ENCODE measurements at places on chromosomes 12 and 14. TPM values are rescaled to one million over a fixed set of nuclear protein-coding genes. Genes with fewer than 3 reads are reported as not detected.

GRCh38 chr12:5123921-5124320 is 80.2 kb downstream of the KCNA5 start:
- DNase-seq, result no peak

DNA sequence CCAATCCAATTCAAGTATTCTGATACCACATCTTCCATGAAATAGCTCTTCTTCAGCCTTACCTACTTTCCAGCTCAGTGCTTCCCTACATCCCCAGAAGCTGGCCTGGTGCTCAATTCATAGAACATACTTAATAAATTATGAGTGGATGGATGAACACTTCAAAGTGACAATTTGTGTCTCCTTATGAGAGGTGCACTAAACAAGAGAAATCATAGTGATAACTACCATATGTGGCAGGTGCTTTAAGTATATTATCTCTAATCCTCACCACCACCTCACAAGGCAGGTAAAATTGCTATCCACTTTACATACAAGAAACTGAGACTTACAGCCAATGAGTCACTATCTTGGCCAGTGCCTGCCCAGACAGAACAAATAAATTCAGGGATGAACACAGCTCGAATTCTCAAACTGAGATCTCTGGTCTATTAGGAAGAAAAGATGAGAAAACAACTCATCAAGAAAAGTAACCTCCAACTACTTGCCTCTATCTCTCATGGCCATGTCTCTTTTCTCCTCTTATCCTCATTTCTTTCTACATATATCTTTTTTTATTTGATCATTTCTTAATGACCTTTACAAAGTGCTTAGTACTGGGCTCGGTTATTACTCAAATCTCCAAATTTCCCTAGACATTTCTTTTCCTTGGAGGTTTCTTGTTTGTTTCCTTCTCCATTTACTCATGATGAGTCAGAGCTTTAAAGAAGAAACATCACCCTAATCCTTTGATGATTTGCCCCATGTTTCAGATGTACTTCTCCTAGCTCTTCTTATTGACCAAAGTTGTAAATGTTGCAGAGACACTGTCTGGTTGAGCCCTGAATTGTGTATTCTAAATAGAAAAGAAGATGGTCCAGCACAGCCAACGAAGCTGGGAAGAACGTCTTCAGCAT is 161.5 kb downstream of the RPS29 start:
- DNase-seq, result no peak

DNA sequence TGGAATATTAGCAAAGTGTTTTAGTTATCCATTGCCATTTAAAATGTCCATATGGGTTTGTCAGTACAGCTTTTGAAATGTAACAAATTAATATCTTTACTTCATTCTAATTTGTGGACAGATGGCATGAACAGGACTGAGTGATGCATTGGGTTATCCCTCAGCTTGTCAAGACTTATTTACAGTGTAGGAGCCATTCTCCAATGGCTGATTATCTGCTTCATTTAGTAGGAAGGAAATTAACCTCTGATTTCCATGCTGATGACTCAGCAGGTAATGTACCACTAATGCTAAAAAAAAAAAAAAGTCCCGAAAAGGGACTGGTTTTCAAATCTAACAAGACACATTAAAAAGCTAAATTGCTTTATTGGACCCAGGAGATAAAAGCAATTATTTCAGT is 1149.0 kb upstream of the USP15 start:
- DNase-seq, result no peak

- DNase-seq, result no peak
These were observed 53.0 kb downstream of the IFNG-AS1 start for GRCh38 chr12:68042212-68042699.

DNA sequence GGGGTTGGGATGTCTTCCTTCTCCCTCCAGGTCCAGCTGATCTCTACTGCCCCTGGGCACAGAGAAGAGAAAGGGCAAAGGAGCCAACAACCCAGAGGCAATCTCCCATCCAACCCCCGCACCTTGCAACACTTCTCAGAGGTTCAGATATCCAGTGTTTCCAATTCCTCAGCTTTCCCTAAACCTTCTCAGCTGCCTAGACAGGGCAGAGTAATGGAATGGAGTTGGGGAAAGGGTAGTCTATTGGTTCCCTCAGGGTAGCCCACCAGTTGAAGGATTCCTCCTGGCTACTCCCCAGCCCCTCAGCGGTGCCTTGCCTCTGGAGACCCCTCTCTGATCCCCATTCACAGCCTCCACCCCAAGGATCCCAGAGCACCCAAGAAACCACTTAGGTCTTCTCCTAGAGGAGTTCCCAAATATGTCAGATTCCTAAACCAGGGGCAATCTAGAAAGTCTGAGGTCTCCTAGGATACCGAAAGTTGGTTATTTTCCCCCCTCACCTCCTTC is 537 bp downstream of the NFE2 start:
- DNase-seq, result no peak

DNA sequence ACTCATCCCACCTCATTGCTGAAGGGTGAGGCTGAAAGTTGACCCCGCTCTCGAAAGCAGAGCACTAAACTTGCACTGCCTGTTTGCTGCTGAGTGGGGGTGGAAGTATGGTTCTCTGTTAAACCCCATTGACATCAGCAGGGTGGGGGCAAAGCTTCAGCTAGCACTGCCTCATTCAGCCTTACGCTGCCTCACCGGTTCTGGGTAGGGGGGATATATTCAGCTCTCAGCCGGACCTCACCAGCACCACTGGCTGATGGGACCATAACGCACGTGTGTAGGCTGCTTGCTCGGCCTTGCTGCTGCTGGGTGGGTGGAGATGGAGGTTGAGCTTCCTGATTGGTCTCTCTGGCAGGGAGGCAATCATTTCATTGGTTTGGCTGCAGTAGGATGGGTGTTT is 265.7 kb upstream of the RTL1 start:
- DNase-seq, result no peak

- DNase-seq, result no peak
These were observed 19.2 kb downstream of the LUM start for GRCh38 chr12:91091916-91092715.

- DNase-seq, result peak; percentile 77
These were observed 46.3 kb upstream of the FBXO21 start for GRCh38 chr12:117236456-117237001.

GRCh38 chr14:88521818-88522217 is 33.0 kb downstream of the PTPN21 start:
- no peak for DNase-seq

- DNase-seq, result peak; percentile 56
These were observed 27.9 kb upstream of the DICER1 start for GRCh38 chr14:95185033-95185766.

DNA sequence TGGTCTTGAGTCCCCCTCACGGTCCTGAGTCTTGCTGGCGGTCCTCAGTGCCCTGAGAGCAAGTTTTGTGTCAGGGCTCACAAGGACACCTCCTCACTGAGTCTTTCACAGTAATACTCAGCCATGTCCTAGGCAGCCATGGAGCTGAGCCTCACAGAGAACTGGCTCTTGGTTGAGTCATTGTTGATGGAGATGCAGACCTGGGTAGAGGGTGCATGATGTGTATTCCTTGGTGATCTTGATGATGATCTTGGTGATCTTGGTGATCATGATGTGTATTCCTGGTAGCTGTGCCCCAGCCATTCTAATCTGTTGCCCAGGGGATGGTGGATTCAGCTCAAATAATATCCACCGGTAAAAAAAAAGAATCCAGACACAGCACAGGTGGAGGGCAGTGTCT is 495.4 kb downstream of the TMEM121 start:
- DNase-seq, result no peak

DNA sequence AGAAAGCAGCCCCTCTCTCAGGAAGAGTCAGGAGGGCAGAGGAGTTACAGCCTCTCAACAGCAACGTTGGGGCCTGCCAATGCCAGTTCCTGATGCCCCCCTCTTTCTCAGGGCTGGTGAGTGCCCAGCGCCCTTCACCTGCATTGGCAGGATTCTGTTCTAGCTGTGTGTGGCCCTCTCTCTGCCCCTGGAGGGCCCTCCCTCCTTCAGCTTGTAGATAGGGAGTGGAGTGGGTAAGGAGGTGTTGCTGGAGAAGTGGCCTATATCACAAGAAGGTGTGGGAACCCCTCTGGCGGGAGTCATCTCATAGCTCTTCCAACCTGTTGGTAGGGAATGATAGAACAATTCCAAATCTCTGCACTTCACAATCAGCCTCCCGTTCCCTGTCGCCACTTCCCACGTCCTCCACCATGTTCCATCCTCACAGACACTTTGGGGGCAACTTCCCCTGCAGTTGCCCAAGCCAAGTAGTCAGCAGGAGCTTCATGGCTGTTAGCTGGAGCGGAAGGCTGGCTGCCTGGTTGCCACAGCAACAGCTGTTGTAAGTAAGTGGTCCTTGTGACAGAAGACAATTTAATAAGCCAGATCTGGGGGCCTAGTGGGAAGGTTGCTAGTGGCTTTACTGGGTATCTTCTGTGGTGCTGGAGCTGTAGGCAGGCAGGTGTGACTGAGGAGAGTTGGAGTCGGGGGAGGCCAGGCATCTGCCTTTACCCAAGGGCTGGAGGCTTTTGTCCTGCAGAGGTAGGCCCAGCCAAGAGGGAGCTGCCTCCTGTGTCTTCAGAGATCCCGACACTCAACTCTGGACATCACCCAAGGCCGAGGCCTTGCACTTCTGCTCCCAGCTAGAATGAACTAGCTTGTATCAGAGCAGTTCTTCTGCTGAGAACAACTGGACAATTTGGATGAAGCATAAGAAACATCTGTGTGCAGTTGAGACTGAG is 38.4 kb downstream of the GALNT16 start:
- DNase-seq, result no peak

DNA sequence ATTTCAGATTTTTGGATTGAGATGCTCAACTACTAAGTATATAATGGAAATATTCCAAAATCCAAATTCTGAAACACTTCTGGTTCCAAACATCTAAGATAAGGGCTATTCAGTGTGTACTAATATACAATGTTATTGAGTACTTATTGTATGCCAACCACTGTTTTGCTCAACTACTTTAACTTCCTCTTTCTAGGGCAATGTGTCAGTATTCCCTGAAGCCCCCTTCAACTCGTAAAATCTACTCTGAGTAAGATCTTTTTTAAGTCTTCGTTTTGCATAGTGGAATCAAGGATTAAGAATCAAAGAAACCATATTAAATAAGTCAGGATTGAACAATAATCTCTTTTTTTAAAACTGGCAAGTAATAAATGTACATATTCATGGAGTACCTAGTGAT is 45.5 kb downstream of the SPATA7 start:
- DNase-seq, result no peak

DNA sequence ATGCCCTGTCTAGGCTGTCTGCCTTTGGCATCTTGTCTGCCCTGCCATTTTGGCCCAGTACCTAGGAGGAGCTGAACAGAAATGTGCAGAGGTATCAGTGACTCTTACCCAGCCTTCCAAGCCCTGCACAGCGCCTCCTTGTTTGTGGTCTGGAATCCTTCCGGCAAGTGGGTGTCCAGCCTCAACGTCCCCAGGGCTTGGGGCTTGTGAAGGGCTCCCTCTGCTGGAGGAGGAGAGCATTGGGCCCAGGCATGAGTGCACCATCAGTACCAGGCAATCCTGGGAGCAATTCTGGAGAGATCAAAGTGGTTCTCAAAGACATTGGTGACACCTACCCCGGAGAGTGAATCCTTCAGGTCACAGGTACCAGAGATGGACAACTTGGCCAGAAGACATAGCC is 2.4 kb upstream of the TCL1B start:
- peak; percentile 49 for DNase-seq

- no peak for DNase-seq
These were observed 294.3 kb upstream of the FBXO33 start for GRCh38 chr14:39726563-39726962.

- DNase-seq, result no peak
These were observed 10.0 kb upstream of the TEX22 start for GRCh38 chr14:105388110-105388951.

DNA sequence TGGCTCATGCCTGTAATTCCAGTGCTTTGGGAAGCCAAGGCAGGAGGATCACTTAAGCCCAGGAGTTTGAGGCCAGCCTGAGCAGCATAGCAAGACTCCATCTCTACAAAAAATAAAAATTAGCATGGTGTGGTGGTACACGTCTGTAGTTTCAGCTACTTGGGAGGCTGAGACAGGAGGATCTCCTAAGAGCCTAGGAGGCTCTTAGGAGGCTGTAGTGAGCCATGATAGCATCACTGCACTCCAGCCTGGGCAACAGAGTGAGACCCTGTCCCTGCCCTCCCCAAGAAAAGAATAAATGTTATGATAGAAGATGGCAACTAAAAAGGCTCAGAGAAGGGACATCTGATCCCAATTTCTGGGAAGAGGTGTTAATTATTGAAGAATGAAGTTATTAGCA is 3.2 kb upstream of the MANSC1 start:
- no peak for DNase-seq

DNA sequence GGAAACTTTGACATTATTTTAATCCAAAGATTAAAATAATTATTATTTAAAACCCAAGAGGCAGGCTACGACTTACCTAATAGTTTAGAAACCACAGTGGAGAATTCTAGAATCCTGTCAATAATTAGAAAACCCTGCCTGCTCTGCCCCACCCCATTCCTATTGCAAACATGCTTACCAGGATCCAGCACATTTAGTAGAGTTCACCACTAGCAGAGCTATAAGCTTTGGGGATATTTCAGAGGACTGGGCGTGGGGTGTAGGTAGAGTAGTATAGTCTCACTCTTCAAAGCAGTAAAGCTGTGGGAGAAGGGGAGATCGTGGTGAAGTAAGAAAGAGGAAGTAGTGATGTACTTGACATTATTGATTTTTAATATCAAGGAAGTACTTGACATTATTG is 100.3 kb downstream of the FIGNL2 start:
- no peak for DNase-seq

GRCh38 chr12:131239384-131240094 is 285.8 kb downstream of the ADGRD1 start:
- no peak for DNase-seq

- no peak for DNase-seq
These were observed 60.6 kb upstream of the GTF2A1 start for GRCh38 chr14:81281332-81281731.

DNA sequence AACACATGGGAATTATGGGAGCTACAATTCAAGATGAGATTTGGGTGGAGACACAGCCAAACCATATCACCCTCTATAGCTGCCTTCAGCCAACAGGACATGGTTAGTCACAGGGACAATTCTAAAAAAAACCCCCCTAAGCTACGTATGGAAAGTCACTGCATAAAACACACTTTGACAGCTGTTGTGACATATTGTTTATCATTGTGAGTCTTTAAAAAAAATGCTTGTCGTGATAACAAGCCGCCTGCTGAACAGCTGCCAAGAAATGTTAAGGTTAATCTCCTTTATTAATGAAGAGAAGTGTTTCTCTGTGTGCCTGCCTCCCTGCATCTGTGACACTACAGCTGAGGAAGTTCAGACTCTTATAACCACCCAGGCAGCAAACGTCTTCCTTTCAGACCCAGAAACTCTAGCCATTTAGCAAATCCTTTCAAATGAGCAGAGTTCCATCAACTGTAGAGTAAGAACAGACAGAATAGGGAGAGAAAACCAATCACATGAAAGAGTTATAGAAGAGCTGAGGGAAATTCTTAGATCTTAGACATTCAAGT is 1459.6 kb upstream of the TMEM132C start:
- DNase-seq, result no peak

The INHBC gene
- total RNA-seq, result not detected

The KRT71 gene
- total RNA-seq, result not detected

The GZMB gene
- 0.35 TPM for total RNA-seq

The GLIPR1 gene
- 10.1 TPM for total RNA-seq

The SYNDIG1L gene
- total RNA-seq, result not detected

The PLBD1 gene
- total RNA-seq, result 35.4 TPM

The BTG1 gene
- 103 TPM for total RNA-seq
